ENCODE measurements at places on chromosomes 1 and 21. TPM values are rescaled to one million over a fixed set of nuclear protein-coding genes. Genes with fewer than 3 reads are reported as not detected.

- no peaks in the 10 kb centered on the region for H3K4me1 ChIP-seq
- no peak overlapping the region for H3K27ac ChIP-seq
- no peak overlapping the region for H3K4me3 ChIP-seq
- H3K36me3 ChIP-seq = no peaks in the 10 kb centered on the region
- DNase-seq = no peak
Measured at GRCh38 chr1:160007577-160008200, 24.1 kb downstream of the PIGM start.

DNA sequence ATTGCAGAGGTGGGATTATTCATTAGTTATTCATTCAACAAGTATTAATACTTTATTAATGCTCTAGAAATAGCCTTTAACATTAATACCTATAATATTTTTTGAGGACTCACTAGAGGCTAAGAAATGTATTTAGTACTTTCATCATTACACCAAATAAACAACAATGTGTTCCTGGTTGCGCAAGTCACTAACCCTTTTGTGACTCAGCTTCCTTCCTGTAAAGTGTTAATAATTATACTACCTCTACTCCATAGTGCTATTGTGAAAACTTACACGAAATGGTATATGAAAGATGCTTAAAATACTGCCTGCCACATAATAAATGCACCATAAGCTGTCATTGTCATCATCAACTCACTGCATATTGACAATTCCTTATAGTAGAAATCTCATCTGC, 431.0 kb downstream of the DPYD start:
- no peak overlapping the region for H3K4me3 ChIP-seq
- no peaks in the 10 kb centered on the region for H3K4me1 ChIP-seq
- H3K27me3 ChIP-seq = no peaks in the 10 kb centered on the region
- H3K27ac ChIP-seq = no peak overlapping the region

DNA sequence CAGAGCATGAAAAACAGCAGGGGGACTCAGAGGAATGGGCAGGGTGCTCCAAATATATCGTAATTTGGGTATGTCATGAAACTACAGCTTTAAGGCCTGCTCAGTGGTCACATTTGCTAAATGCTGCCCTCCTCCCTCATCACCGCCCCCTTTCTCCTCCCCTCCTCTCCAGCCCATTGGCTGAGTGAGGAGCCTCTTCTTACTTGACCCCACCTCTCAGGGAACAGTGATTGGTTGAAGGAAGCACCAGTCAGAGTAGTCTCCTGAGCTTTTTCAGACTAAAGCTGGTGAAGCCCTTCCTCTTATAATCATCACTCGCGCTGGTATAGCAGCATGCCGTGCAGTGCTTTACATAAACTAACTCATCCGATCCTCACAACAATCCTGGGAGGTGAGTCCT, 10.0 kb upstream of the TTC39A start:
- H3K27ac ChIP-seq = no peak overlapping the region
- H3K4me1 ChIP-seq = peaks cover 3% of the 10 kb centered on the region
- H3K36me3 ChIP-seq = no peaks in the 10 kb centered on the region
- DNase-seq = no peak

- H3K4me3 ChIP-seq = no peak overlapping the region
- H3K4me1 ChIP-seq = peaks cover 2% of the 10 kb centered on the region
- H3K27me3 ChIP-seq = peaks cover 1% of the 10 kb centered on the region
- no peaks in the 10 kb centered on the region for H3K36me3 ChIP-seq
- no peak overlapping the region for H3K27ac ChIP-seq
Measured at GRCh38 chr1:99606306-99606705, 39.6 kb upstream of the PALMD start.

- peaks cover 45% of the 10 kb centered on the region for H3K4me1 ChIP-seq
- H3K27ac ChIP-seq = no peak overlapping the region
- DNase-seq = no peak
- H3K27me3 ChIP-seq = no peaks in the 10 kb centered on the region
- H3K36me3 ChIP-seq = peaks cover 2% of the 10 kb centered on the region
Measured at GRCh38 chr1:8563944-8564537, 246.1 kb downstream of the SLC45A1 start.

DNA sequence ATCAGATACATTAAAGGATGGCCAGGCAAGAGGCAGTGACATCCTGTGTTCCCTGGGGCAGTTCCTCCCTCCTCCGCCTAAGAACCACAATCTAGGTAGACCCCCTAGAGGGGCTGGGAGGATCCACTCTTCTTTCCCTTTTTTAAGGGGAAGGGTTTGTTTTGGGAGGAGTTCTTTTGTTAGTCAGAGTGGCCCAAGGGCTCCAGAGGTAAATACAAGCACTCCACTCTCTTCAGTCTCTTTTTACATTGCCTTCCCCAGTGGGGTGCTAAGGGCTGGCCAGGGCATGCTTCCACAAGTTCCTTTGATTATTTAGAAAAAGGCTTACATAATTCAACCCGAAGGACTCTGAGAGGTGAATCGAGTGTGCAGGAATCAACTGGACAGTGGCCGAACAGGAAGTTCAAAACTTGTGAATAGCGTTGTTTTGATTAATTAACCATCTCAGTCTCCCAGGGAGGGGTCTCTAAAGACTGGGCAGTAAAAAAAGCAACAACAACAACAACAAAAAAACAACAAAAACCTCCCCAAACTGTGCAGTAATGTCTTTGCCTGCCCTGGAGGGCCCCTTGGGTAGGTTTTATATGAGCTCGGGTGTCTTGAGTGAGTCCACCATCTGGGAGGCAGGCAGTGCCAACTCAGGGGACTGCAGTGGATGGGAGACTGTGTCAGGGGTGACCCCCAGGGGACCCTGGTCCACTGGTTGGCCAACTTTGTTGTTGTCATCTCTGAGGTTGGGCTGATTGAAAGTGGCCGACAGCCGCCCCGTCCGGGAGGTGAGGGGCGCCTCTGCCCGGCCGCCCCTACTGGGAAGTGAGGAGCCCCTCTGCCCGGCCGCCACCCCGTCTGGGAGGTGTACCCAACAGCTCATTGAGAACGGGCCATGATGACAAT, 33.2 kb upstream of the ENO1 start:
- no peak overlapping the region for H3K27ac ChIP-seq
- no peak overlapping the region for H3K4me3 ChIP-seq
- DNase-seq = no peak
- no peaks in the 10 kb centered on the region for H3K27me3 ChIP-seq
- H3K4me1 ChIP-seq = no peaks in the 10 kb centered on the region

DNA sequence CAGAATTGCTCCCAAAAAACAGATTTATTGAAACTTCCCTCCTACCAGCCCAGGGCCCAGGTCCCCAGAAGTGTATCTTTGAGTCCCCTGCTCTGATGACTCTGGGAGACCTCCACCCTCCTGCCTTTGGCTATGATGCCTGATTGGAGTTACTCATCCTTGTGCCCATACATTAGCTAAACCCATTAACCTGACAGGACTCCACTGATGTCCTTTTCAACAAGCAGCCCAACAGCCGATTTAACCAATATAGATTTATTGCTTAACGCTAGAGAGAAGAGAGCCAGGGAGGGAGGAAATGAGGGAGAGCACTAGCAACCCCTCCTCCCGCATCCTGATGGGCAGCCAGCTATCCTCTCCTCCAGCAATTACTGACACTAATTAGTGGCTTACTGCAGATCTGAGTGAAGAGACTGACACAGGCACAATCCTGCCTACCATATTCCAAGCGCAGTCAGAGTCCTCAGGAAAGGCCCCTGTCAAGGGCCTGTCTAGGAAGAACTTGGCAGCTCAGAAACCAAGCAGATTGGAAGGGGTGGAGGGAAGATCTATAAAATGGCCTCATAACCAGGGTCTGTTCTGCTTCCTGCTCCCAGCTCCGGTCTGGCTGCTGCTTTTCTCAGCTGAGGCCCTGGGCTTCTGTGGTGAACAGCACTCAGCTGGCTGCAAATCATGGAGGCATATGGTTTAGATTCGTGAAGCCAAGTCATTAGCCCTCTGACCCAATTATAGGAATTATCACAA, 484.5 kb upstream of the DAB1 start:
- no peak for DNase-seq
- peaks cover 7% of the 10 kb centered on the region for H3K27me3 ChIP-seq
- H3K4me1 ChIP-seq = no peaks in the 10 kb centered on the region
- H3K36me3 ChIP-seq = no peaks in the 10 kb centered on the region

DNA sequence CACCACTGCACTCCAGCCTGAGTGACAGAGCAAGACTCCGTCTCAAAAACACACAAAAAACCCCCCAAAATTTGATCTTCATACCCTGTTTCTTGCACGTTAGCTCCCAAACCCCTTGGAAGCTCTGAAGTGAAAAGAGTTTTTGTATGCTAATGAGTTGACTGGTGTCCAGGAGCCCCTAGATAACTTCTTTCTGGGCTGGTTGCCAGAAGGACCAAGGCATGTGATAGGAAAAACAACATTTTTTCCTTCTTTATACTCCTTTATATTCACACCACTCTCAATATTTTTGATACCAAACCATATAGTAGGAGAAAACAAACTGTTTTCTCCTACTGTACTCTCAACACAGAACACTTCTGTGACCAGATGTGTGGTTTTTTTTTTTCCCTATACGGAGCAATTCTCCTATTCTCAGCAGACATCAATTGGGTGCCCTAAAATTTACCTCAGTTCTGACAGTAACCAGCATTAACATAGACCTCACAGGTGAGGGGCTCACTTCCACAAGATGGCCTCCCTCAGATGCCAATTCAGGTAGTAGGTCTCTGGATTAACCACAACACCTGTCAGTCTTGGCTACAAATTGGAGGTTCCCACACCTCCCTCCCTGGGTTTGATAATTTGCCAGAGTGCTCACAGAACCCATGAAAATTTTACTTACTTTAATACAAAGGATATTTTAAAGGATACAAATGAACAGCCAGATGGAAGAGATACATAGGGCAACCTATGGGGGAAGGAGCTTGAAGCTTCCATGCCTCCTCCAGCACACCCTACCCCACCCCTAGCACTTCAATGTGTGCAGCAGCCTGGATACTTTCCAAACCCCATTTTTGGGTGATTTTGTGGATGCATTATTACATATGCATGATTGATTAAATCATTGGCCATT, 25.6 kb downstream of the ZYG11B start:
- H3K36me3 ChIP-seq = peaks cover 6% of the 10 kb centered on the region
- no peaks in the 10 kb centered on the region for H3K27me3 ChIP-seq
- no peak overlapping the region for H3K4me3 ChIP-seq
- no peak for DNase-seq
- H3K4me1 ChIP-seq = peaks cover 6% of the 10 kb centered on the region
- no peak overlapping the region for H3K27ac ChIP-seq

DNA sequence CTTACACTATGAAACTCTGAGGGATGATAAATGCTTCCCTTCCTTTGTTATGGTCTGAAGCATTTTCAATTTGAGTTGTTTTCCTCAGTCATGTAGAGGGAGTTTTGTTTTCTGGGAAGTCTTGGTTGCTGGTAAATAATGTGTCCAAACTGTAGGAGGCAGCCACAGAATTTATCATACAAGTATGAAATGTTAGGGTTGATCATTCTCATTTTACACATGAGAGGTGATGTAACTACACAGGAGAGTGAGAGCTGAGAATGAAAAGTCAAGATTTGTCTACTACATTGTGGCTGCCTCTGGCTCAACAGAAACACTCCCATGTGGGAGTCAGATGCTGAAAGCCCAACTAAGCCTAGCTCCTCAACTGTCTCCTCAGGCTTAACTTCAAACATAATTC, 182.5 kb upstream of the SGIP1 start:
- no peak for DNase-seq
- H3K27ac ChIP-seq = peak overlapping the region; percentile 92
- peaks cover 92% of the 10 kb centered on the region for H3K4me1 ChIP-seq
- H3K27me3 ChIP-seq = no peaks in the 10 kb centered on the region
- peak overlapping the region; percentile 18 for H3K4me3 ChIP-seq
- peaks cover 40% of the 10 kb centered on the region for H3K36me3 ChIP-seq

DNA sequence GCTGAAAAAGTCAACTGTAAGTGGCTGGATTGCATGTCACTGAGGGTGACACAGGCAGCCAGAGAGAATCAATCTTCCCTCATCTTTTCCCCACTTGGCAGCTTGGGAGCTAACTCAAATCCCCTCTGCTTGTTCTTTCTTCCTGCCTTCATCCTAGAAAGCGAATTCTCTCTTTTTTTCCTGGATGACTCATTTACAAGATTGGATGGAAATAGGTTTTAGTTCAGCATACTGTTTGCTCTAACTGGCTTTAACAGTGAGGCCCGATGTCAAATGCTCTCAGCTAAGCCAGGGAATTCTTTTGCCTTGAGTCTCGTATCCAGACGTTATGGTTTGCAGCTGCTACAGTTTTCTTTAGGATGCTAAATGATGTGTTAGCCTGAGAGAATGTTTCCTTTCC, 72.7 kb downstream of the HUNK start:
- peaks cover 4% of the 10 kb centered on the region for H3K27me3 ChIP-seq
- no peak overlapping the region for H3K27ac ChIP-seq
- DNase-seq = no peak
- H3K4me3 ChIP-seq = no peak overlapping the region
- no peaks in the 10 kb centered on the region for H3K4me1 ChIP-seq

GRCh38 chr1:227951624-227952373, 4.1 kb upstream of the WNT9A start:
- peaks cover 9% of the 10 kb centered on the region for H3K4me1 ChIP-seq
- H3K36me3 ChIP-seq = no peaks in the 10 kb centered on the region
- DNase-seq = no peak
- peaks cover 35% of the 10 kb centered on the region for H3K27me3 ChIP-seq

DNA sequence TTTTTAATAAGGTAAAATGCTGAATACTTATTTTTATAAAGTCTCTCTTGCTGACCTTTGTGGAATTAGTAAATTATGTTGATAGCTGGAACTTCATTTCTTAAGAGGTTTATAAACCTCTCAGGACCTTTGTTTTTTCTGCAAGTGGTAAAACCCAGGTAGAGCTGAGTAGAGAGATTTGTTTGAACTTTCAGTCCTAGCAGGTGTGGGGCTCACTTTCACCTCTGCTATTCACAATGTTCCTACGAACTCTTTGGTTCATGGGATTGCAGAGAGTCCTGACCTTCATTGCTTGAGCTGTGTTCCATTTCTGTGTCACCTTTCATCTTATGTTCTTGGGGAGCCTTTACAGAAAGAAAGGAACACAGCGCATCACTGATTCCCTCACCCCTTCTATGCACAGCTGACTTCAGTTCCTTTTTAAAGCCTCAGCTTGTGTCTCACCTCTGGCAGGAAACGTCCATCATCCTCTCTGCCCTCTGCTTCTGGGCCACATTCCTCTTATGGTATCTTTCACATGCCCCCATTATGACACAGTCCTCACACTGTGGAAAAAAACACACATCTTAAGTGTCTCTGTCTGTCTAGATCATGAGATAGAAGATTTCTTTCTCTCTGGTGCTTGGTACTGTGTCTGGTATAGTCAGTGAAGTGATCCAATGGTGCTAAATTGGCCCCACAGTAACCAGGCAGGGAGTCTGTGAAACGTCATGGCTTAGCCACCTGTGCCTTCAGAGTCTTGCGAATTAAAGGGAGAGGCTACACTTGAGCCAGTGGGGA, 262.5 kb upstream of the B3GALT2 start:
- H3K27me3 ChIP-seq = no peaks in the 10 kb centered on the region
- peak overlapping the region; percentile 40 for H3K27ac ChIP-seq
- peak; percentile 25 for DNase-seq
- peaks cover 15% of the 10 kb centered on the region for H3K4me1 ChIP-seq
- H3K4me3 ChIP-seq = no peak overlapping the region

Gene PTAFR
- 0.19 TPM for total RNA-seq

Gene GPR161
- total RNA-seq = 0.59 TPM

Gene GNAT2
- 0.64 TPM for total RNA-seq

Gene ALDH4A1
- 4.4 TPM for total RNA-seq

Gene OR14K1
- not detected for total RNA-seq

Gene CYP2J2
- total RNA-seq = 1.3 TPM

Gene CNKSR1
- 3.2 TPM for total RNA-seq

Measured in activated CD4-positive, alpha-beta T cell treated with anti-CD3 and anti-CD28 coated beads for 36 hours (primary cell).